ENCODE measurements at places on chromosomes 7 and 10.

DNA sequence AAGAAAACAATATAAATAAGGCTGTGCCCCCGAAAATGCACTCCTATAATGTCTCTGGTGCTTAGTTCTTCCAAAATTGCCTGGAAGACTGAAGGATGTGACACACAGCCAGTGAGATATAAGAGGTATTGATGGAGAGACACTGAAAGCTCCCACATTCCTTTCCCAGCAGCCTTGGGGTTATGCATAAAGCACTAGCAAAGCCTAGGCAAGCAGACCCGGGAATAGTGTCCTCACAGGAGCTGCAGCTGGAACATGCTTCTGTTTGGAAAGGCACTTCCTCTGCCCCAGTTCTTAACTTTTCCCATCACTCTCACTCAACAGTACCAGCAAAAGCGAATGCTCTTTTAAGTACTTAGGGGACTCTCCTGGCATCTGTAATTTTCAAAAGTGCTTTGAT, 178.0 kb downstream of the AMPH start:
- DNase-seq: no peak

DNA sequence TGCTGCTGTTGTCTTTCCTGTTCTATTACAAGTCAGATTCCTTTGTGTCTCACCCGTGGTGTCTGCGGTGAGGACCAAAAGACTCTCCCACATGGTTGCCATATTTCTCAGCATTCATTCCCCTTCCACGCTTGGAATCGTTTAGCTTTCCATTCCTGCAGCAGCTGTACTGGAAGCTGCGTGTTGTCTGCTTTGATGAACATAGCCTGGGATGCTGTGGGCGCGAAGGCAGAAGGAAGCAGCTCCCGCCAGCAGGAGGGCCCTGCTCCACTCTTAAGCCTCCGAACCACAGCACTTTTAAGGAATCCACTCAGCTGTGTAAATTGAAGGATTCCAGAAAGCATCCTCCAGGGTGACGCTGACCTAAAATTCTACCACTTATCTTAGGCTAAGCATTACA, 303.6 kb upstream of the PITRM1 start:
- no peak for DNase-seq

DNA sequence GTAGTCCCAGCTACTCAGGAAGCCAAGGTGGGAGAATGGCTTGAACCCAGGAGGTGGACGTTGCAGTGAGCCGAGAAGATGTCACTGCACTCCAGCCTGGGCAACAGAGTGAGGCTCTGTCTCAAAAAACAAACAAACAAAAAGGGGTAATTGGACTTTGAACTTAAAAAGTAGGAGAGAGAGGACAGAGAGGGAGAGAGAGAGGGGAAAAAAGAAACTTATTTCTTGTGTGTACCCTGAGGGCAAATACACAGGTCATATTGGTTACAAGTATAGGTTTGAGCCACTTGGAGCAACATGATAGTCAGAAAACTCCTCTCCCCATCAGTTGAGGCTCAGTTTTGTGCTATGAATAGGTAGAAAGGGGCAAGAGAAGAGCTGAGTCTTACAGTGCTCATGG, 42.8 kb upstream of the CCDC7 start:
- no peak for DNase-seq

DNA sequence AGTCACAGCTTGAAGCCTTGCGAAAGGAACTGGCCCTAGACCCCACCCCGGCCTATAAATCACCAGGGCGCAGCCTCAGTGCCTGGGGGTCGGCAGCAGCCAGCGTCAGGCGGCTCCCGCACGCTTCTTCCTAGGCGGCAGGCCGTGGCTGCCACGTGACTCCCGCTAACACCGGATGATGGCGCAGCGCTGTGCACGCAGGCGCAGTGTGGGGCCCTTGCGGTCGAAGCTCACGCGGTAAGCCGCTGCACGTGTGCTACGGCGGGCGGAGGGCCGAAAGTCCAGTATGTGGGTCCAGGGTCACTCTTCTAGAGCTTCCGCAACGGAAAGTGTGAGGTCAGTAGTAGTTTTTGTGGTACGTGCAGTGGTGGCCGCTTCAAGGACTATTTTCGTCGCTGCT, at the start of gene STK31:
TSS of gene STK31 (plus strand) at position 220 of the 400 bp plus-strand sequence. CDS start at position 287, 67 bp downstream.
- DNase-seq: no peak

- DNase-seq: no peak
These were observed 57.2 kb downstream of the ADAM12 start for GRCh38 chr10:126331101-126331500.

DNA sequence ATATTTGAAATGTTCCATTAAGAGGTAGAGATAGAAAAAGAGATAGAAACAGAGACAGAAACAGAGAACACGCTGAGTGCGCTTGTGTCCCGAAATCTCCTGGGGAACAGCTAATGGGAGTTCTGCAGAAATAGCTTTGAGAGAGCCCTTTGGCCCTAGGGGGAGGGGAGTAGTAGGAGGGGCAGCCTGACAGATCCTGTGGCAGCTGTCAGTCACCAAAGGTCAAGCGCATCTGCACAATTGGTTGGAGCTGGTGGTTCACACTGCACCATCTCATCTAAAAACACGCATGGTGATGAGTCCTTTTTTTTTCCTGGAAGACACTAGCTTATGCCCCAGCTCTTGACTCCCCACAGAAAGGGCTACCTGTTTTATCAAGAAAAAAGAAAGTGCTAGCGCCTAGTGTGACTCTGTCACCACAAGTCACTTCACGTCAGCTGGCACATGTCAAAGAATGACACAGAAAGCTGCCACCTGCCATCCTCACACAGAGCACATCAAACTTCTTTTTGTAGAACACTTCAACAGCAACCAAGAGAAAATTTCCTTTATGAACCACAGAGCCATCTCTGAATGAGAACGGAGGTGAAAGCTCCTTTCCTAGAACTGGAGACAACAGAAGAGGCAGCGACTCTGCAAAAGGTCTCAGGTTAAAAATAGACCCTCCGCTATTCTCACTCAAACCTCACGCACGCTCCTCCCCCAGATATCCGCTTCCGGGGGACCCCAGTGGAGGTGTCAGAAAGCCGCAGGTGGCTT, 125.7 kb downstream of the GFRA1 start:
- no peak for DNase-seq

GRCh38 chr7:151798851-151799448, 78.0 kb downstream of the PRKAG2 start:
- DNase-seq: no peak

DNA sequence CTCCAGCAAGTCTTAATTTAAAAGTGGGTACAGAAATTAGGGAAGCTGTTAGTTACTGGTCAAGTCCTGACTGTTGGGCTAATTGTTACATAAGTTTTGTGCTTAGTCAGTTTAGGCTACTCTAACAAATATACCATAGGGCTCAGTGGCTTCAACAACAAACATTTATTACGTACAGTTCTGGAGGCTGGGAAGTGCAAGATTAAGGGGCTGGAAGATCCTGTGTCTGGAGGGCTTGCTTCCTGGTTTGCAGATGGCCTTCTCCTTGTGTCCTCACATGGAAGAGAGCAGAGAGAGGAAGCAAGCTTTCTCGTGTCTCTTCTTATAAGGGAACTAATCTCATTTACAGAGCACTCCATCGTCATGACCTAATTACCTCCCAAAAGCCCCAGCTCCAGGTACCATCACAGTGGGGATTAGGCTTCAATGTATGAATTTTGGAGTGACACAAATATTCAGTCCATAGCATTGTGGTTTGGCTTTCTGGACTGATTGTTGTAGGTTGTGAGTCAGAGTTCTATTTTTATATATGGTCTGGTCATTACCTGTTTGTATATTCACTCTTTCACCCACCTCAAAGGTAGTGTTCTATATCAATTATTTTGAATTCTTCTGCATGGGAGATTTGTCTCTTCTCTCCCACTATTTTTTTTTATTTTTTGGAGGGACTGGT, 17.1 kb downstream of the ST7 start:
- no peak for DNase-seq

DNA sequence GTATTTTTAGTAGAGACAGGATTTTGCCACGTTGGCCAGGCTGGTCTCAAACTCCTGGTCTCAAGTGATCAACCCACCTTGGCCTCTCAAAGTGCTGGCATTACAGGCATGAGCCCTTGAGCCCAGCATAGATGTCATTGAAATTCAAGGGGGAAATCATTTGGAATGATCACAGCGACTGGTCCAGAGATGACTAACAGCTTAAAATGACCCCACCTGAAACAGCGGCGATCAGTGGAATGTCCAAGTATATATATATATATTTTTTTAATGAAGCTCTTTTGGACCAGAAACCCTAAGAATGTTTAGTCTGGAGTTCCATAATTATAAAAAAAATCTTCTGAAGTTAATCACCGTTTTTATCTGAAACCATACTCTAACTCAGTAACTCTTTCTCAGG, 12.5 kb upstream of the AKR1E2 start:
- no peak for DNase-seq

- no peak for DNase-seq
These were observed 1027.0 kb upstream of the AUTS2 start for GRCh38 chr7:68571286-68571685.

- no peak for DNase-seq
These were observed 301.7 kb downstream of the CSTF2T start for GRCh38 chr10:51397695-51398094.

- DNase-seq: no peak
These were observed 171.9 kb downstream of the PKD1L1 start for GRCh38 chr7:47776335-47776734.

DNA sequence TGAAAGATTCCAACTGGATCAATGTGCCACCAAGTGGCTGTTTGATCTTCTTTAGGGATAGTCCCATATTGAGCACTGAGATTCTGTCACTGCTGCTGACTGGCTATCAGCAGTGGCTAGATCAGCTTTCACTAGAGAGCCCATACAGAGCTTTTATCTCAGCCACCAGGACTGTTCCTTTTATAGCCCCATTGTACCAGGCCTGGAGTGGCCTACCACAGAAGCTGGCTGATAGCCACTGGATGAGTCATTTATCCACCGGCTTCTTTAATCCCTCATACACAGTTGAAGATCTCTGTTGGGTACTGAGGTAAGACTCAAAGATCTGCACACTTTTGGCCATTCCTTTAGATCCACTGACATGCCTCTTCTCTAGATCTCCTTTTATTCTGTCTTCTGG, 1101.1 kb downstream of the SORCS3 start:
- DNase-seq: no peak

DNA sequence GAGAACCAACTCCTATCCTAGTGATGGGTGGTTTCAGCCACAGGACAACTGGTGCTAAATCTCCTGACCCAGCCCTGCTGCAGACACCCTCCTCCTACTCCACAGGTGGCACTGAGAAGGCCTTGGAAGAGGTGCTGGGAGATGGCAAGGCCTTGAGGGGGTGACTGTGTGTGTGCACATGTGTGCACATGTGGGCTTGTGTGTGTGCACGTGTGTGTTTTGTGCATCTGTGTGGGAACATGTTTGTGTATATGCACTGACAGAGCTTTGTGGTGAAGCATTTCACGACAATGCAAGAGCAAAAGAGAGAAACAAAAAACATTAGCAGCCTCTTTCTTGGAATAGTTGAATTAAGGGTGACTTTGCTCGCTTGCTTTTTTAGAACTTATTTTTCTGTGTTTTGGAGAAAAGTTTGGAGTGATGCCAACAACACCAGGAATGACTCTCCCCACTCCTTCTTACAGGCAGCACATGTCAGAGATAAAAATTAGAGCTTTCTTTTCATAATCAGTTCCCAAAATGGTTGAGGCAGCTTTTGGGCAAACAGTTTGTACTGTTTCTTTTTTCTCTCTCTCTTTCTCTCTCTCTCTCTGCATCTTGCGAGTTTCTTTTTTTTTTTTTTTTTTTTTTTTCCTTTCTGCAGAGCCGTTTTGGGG, 69.5 kb downstream of the SEC61G start:
- no peak for DNase-seq

DNA sequence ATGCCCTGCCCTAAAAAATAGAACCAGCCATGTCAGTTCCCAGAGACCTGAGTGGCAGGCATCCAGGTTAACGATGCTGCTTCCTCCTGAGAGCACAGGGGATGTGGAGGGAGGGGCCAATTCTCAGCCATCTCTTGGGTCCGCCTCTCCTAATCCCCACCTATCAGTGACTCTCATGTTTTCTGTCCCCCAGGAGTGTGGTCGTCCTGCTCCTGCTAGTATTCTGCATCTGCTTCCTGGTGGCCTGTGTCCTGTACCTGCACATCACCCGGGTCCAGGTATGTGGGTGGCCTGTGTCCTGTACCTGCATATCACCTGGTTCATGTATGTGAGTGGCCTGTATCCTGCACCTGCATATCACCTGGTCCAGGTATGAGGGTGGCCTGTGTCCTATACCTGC, 105.3 kb downstream of the ADCY1 start:
- DNase-seq: no peak

DNA sequence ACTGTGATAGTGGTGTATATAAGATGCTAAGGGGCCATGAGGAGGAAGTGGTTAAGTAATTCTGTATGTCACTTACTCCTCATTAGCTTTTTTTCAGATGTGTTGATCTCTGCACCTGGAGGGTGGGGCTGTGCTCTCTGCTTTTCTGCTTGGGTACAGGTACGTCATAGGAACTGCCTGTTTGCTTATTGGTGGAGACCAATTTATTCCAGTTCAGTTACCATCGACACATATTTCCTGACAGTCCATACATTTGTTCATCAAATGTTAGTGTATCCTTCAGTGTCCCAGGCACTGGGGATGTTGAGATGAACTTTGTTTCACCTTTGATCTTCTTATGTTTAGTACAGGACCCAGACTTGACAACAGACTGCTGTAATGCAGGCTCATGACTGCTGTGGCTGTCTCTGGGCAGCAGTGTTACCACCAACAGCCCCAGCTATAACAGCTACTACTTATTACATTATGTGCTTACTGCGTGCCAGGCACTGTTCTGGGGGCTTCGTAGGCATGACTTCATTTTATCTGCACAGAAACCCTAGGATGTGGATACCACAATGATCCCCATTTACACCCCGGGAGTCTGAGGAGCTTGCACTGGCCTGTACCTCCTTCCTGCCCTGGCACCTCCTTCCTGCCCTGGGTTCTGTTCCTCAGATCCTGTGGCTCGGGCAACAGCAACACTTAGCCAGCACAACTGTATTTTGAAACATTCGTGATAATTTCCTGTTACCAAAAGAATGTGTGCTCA, 87.4 kb downstream of the BUB3 start:
- peak; percentile 85 for DNase-seq

DNA sequence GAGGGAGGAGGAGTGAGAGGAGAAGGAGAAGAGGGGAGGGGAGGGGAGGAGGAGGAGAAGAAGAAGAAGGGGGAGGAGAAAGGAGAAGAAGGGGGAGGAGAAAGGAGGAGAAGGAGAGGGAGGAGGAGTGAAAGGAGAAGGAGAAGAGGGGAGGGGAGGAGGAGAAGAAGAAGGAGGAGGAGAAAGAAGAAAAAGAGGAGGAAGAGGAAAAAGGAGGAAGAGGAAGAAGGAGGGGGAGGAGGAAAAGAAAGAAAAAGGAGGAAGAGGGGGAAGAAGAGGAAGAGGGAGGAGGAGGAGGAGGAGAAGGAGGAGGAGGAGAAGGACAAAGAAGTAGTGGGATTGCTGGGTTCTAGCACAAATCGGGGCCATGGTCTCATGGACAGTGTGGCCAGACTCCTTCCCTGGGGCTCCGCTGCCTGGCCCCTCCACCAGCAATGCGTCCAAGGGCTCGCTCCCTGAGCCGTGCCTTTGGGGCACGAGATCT, 4.2 kb upstream of the MAFK start:
- DNase-seq: no peak

DNA sequence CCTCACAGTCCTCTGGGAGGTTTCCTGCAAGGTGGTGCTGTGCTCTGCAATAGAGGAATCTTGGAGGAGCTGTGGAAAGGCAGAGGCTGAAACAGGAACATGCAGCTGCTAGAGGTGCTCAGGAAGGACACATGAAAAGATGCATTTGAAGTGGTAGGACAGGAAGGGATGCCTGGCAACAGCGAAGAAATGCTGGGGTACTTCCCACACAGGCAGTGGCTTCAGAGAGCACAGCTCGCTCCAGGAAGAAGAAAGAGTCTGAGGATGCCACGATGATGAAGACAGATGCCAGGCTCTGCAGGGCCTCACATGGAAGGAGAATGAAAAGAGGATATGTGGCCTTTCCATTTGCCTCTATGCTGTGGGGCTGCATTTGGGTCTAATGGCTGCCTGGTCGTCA, 77.0 kb upstream of the TMEM72 start:
- no peak for DNase-seq
